ENCODE measurements at places on chromosomes 7 and 10.

DNA sequence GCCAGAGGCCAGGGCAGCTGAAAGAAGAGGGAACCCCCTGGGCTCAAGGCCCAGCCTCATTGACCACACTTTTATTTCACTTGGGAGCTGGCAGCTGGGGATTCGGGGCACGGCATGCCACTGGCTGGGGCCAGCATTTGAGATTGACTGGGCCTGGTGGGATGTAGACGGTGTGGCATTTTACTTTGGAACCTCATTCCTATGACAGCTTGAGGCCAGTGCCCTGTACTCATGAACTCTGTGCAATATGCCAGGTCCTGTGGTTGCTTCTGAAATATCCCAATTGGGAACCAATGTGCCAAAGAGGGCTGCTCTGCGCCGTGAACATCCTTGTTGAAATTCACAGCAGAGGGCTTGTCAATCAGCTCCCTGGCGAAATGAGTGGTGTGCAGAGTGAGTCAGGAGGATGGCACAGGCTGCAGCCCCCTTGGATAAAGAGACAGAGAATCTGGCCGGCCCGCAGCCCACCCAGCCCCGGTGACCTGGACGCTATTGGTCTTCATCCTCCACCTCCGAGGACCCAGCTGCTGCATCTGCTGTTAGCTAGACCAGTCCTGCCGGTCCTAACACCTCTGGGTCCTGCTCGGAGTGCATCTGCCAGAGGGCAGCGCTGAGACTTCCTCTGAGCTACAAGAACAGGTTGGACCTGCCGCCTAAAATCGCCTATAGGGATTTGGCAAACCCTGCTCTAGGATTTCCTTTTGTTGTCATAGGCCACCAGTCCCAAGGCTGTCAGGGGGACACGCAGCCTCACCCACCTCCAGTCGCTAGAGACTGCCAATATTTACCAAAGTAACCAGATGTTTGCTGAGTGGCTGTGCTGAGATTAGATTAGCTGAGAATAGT, 58.0 kb downstream of the PRKAG2 start:
- no peak for DNase-seq

- DNase-seq, result no peak
These were observed 100.4 kb downstream of the WDR37 start for GRCh38 chr10:1156616-1156886.

DNA sequence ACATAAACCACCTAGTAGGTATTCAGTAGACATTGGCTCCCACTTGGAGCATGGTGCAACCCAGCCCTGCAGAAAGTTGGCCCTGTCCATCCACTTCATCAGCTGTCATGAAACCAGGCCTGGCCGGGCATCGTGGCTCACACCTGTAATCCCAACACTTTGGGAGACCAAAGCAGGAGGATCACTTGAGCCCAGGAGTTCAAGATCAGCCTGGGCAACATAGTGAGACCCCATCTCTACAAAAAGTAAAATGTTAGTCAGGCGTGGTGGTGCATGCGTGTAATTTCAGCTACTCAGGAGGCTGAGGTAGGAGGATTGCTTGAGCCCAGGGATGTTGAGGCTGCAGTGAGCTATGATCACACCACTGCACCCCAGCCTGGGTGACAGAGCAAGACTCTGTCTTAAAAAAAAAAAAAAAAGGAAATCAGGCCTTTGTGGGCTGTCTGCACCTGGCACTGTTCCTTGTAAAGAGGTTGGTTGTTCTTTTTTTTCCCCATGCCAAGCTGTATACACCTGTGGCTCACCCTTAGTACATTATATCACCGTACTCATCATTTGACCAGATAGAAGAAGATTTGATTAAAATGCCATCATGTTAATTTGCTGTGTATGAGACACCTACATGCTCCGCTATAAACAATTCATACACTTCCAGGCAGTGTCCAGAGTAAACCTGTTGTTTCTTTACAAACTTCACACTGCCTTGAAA, 45.4 kb upstream of the GRID1 start:
- DNase-seq, result no peak

GRCh38 chr7:30743371-30744074, 8.4 kb upstream of the INMT start:
- peak; percentile 67 for DNase-seq

- no peak for DNase-seq
These were observed 20.5 kb downstream of the ARHGAP12 start for GRCh38 chr10:31908157-31908556.

- no peak for DNase-seq
These were observed 1.3 kb upstream of the MUC12 start for GRCh38 chr7:100968031-100968430.

- peak; percentile 5 for DNase-seq
These were observed 408.9 kb upstream of the SEMA3D start for GRCh38 chr7:85595750-85596178.

GRCh38 chr10:25175527-25176420, 973 bp downstream of the GPR158 start:
- DNase-seq, result no peak
